Putamen (tissue), 1 donor: ENCODE measurements at places on chromosomes 2 and 18.

DNA sequence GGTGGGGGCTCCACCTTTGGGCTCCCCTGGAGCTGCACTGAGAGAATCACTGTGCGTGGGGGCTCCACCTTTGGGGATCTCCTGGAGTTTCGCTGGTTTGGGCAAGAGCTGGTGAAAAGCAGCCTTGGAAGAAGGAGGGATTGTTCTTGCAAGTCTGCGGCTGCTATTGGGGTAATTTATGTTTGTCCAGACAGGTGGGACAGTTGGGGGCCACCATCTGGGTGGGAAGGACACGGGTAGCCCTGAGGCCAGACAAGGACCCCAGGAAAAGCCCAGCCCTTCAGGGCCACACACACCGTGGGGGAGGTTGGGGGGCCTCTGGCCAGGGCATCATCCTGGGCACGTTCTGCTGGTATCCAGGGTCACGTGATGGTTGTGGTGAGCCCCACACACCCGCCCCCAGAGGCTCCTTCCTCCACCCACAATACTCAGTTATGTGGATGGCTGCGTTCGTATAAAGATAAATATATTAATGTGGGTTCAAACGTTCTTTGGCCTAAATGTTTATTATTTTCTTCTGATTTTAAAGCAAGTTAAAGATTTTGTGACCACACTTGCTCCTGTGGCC, 47.7 kb downstream of the TPO start:
- no peak for DNase-seq

GRCh38 chr2:46299365-46300263, 2.4 kb downstream of the EPAS1 start:
- peak; percentile 29 for DNase-seq

- DNase-seq: no peak
Observed at GRCh38 chr18:61833387-61833786, 59.4 kb downstream of the RNF152 start.

- DNase-seq: no peak
Observed at GRCh38 chr18:47772374-47773248, 157.8 kb downstream of the SMAD2 start.

GRCh38 chr2:232014681-232015080, 53.2 kb downstream of the DIS3L2 start:
- no peak for DNase-seq

DNA sequence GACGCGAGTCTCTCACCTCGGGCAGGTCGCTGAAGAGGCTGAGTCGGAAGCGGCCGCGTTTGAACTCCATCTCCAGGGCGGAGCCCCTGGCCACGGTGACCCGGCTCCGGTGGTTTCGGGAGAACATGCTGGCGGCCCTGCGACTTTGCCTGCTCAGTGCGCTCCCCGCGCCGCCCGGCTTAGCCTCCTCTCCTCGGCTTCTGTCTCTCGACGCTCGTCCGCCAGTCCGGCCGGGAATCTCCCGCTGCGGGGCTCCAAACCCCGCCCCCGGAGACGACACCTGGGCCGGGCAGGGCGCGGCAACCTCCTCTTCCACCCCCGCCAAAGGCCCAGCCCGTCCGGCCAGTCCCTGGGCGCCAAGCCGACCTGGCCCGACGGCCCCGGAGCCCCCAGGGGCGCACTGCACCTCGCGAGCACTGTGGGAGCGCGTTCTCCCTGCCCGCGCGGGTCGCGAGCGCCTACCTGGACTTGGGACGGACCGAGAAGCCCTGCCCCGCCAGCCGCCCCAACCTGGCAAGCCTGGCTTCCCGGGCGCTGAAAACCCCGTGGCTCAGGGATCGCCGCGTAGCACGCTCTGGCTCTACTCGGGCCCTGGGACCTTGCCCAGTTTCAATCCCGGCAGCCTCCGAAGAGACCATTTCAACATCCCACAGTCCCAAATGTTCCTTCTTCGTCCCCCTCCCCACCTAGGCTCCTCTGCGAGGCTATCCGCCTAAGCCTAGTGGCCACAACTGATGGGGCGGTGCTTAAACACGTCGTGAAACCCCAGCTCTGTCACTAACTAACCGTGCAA, at the start of gene RTKN:
RTKN (minus strand) TSS at position 248 of the 793 bp plus-strand sequence; CDS start at position 127, 121 bp downstream.
- DNase-seq: no peak

- no peak for DNase-seq
Observed at GRCh38 chr2:221610675-221611074, 38.6 kb upstream of the EPHA4 start.

DNA sequence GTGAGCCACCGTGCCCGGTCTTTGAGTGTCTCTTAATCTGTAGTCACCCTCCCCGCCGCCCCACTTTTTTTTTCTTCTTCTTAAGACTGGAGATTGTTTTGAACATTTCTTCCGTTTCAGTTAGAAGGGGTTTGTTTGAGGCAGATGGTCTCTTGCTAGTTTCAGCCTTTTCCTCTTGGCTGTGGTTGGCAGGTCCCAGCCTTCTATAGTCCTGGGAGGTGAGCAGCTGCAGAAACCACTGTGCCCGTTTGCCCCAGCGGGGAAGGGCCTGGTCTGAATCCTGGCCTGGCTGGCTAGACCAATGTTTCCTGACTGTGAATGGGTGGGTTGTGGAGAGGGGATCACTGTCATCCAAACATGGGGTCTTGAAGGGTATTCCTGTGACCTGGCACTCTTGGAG, 30.1 kb upstream of the MCFD2 start:
- no peak for DNase-seq

- DNase-seq: no peak
Observed at GRCh38 chr18:48306838-48307237, 102.3 kb downstream of the ZBTB7C start.

GRCh38 chr2:163752267-163752666, 16.5 kb upstream of the FIGN start:
- no peak for DNase-seq

- DNase-seq: no peak
Observed at GRCh38 chr2:33083699-33084387, 137.1 kb downstream of the LTBP1 start.

GRCh38 chr18:56224669-56225561, 413.5 kb downstream of the TXNL1 start:
- DNase-seq: no peak

GRCh38 chr2:183678908-183679307, 554.7 kb downstream of the NUP35 start:
- DNase-seq: no peak

- no peak for DNase-seq
Observed at GRCh38 chr2:12296915-12297314, 419.8 kb upstream of the TRIB2 start.

- DNase-seq: peak; percentile 45
Observed at GRCh38 chr18:7177116-7177744, 53.7 kb upstream of the LRRC30 start.

DNA sequence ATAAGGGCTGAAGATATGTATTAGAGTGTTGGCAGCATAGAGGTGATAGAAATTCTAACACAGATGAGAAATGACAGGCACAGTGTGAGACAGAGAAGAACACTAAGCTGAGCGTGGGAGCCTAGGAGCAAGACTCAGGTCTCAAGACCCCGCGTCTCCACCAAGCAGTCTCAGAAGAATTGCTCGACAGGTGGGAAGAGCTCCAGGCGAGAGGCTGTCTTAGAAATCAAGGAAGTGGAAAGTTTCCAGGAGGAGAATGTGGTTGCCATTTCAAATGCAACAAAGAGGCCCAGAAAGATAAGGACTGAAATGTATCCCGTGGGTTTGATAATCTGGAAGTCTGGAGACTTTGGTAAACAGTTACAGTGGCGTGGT, 31.5 kb upstream of the CAB39 start:
- DNase-seq: no peak

DNA sequence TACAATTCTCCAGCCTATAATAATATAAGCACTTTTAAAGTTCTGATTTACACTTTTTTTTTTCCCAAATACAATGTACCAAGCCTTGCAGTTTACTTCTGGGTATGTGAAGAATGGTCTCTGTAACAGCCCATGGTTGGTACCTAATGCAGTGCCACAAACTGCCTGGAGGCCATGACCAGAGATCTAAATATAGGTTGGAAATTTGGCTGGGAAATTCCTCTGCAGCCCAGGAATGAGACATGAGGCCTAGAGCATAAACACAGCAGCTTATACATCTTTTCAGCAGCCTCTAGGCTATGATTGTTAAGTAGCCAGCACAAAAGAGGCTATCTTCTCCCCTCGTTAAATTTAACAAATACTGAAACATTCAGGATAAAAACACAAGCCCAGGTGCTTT, 432.0 kb upstream of the FAM98A start:
- no peak for DNase-seq

GRCh38 chr2:15159751-15160177, 401.4 kb downstream of the NBAS start:
- peak; percentile 67 for DNase-seq

- DNase-seq: no peak
Observed at GRCh38 chr18:31274931-31275330, 43.0 kb upstream of the DSG1 start.

DNA sequence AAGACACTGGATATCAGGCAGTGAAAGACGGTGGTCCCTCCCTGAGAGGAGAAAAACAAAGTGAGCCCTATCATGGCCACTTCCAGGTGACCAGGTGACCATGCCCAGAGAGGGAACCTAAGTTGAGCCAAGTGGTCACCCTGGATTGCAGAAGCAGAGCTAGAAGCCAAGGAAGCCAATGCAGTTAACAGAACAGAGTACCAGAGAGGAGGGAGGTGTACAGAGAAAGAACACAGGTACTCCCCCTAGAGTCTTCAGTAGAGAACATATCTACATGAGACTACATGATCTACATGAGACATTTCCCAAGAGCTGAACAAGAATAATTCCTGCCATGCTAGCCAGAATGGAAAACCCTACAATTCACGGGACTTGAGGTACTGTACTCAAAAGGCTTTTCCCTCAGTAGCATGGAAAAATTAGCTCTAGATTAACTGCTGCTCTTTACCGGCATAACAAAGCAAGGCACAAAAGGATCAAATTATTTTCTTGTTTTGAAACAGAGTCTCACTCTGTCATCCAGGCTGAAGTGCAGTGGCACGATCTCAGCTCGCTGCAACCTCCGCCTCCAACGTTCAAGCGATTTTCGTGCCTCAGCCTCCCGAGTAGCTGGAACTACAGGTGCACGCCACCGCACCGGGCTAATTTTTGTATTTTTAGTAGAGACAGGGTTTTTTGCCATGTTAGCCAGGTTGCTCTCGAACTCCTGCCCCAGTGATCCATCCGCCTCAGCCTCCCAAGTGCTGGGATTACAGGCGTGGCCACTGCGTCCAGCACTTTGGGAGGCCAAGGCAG, 23.5 kb downstream of the ROCK2 start:
- DNase-seq: no peak

GRCh38 chr2:31251018-31251417, 17.1 kb downstream of the EHD3 start:
- DNase-seq: no peak

DNA sequence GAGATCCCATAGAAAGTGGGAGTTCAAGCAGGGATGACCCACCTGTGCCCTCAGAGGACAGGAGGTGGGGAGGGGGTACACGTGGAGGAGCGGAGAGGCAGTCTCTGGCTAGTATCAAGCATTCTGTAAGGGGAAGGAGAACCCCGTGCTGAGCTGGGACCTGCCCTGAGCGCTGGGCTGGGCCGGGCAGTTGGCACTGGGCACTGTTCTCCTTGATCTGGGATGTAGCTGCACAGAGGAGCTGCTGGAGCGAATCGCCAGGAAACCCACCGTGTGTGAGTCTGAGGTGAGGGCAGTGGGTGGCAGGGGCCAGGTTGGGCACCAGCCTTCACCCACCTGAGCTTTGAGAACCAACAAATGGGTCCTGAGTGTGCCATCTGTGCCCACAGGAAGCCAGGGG, 19.8 kb upstream of the GMPPA start:
- no peak for DNase-seq

DNA sequence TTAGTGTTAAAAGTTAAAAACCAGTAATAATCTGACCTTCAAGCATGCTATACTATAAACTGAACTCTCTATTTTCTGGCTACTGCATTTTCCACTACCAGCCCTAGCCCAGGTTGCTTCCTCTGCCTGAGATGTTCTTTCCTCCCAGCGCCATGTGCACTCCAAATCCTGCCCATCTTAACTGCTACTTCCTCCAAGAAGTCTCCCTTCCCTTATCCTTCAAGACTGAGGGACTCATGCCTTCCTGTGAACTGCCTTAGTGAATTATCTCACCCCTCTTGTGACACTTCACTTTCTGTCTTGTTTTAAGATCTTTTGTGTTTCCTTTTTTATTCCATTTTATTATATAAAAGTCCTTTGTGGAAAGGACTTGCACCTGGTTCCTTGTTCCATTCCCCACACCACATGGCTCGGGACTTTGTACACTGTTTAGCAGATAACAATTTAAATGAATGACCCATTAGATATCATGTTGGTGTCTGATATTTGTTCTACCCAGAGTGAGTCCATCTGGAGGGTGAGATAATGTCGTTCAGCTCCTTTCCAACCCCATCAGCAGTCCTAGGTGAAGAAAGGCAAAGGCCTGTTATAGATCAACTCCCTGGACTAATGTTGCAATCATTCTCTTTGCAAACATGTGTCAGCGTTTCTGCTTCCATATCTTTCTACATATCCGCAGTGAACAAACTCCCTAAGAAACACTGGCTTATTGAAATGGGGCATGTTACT, 20.9 kb upstream of the AGFG1 start:
- DNase-seq: no peak

- DNase-seq: peak; percentile 4
Observed at GRCh38 chr2:221649051-221649775, 77.1 kb upstream of the EPHA4 start.

DNA sequence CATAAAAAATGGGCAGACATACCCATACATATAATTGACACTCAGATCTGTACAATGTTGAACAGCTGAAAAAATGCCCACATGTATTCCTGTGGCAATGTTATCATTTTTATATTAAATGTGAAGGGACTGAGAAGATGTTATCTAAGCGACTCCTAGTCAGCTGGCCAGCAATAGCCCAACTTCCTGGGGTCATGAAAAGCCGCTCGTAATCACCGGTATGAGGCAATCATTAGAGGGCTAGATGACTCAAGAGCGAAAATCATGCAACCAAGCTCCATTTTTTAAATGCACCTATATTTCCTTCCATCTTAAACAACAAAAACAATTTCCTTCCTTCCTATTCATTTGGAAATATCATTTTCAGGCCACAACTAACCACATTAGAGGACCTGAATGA, 274.6 kb upstream of the CCDC68 start:
- no peak for DNase-seq

DNA sequence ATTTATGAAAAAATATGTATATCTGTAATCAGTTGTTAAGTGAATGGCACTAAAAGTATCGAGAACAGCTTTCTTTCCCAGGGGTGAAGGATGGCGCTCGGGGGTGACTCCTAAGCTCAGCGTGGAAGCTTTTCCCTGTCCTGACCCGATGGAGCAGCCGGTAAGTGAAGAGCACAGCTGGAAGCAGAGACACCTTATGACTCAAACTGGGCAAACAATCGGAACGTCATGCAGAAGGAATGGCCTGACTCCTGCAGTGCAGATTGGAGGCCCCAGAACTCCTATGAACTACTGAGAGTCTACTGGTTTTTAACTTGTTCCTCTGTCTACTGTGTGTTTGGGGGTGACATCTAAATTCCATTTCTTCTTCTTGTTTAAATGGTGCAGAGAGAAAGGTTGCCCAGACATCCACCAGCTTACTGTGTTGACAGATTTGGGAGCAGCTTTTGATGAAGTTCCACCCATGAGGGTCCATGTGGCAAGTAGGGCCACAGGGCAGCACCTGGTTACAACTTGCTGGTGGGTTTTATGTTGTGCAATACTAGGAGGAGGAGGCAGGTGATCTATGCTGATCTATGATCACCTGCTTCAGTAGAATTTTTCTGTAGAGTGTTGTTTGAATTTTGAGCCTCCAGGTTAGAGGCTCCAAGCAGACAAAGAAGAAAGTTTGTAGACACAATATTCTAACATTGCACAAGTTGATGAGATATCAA, 52.8 kb upstream of the TMEM182 start:
- DNase-seq: no peak

GRCh38 chr2:239411549-239412319, 10.9 kb upstream of the HDAC4 start:
- DNase-seq: no peak

GRCh38 chr2:233036162-233036838, 3.8 kb downstream of the NEU2 start:
- no peak for DNase-seq
